Jurkat, Clone E6-1 (cell line): ENCODE measurements at places on chromosomes 16 and 17.

- DNase-seq, result no peak
These were observed 26.2 kb downstream of the WSCD1 start for GRCh38 chr17:6096201-6097004.

DNA sequence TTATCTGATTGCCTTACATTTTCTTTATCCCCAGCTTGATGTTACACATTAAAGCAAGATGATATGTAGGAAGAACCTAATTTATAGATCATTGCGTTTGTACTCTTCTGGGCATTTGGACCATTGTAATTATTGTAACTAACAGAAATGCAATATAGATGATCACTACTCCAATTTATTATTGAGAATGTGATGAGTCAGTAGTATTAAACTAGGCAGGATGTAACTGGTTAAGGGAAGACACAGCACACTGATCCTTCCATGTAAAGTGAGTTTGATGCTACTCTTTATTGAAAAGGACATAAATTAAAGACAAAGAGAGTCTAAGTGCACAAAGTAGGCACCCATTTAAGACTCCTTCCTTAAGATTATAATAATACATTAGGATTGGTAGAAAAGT, 223.8 kb downstream of the KIF2B start:
- DNase-seq, result no peak

GRCh38 chr17:7064261-7064660, 15.8 kb downstream of the CLEC10A start:
- DNase-seq, result no peak

GRCh38 chr17:3007651-3008121, 55.7 kb downstream of the OR1D5 start:
- no peak for DNase-seq

GRCh38 chr17:4895121-4895520, 4.2 kb upstream of the C17orf107 start:
- no peak for DNase-seq

GRCh38 chr17:34442387-34443111, 79.5 kb upstream of the CCL1 start:
- no peak for DNase-seq

DNA sequence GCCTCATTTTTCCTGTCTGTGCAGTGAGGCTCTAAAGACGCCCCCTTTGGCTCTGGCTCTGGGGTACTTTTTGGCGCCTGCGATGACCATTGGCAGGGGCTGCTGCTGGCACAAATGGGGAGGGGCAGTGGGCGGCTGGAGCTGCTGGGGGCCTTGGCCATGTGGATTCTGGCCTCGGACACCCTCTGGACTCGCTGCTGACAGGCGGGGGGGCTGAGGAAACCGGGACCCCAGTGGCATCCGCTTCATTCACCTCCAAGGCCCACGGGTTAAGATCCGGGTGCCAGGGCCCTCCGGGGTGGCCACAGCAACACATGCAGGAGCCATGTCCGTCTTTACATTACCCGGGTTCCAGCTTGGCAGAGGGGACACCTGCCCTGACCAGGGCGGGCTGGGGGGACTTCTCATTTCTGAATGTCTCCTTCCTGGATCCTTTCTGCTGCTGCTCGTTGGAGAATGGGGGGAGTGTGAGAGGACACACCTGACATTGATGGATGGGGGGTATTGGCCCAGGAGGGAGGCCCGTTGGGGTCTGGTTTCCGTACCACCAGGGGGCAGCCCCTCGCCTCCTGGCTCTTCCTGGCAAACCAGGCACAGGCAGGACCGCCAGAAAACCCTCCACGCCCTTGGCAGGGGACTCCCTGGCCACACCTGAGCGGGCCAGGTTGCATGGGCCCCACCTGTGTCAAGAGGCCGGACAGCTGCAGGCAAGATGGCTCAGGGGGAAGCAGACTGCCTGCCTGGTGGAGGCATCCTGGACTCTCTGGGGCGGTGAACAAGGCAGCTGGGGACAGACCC, 21.8 kb downstream of the GSE1 start:
- DNase-seq, result no peak

GRCh38 chr17:75695141-75695829, 26.0 kb upstream of the ITGB4 start:
- no peak for DNase-seq
